ENCODE measurements at places on chromosomes 6 and 20.

DNA sequence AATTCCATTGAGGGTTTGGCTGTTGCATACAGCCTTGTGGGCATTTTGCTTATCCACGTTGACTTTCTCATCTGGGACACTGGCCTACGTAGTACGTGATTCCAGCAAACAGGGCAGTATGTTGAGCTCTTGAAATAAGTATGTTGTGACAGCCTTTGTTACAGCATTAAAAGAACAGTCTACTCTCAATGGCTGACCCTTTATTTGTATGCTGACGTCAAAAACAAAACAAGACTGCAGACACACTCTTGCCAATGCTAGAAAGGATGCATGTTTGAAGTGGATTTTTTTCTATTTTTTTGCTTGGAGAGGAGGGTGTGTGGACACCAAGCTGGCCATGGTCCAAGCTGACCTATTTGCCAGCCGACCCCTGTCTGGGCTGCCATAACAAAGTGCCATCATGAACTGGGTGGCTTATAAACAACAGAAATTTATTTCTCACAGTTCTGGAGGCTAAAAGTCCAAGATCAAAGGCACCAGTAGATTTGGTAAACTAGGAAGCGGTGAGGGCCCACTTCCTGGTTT lies 10.8 kb upstream of the SNHG17 start:
- no peak for DNase-seq

DNA sequence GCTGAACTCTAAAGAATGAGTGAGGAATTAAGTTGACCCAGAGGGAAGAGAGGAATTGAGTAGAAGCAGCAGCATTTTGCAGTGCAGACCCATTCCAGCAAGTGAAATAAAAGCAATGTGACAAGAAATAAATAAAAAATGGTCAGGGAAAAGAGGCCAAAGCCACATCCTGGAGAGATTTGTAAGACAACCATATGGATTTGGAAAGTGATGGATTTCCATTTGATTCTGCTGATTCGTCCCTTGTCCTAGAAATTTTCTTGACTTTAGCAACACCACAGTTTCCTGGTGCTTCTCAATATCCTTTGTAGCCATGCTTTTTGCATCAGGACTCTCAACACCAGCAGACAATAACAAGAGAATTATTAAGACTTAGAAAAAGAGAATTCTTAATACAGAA lies 29.8 kb downstream of the ANKEF1 start:
- DNase-seq, result no peak

DNA sequence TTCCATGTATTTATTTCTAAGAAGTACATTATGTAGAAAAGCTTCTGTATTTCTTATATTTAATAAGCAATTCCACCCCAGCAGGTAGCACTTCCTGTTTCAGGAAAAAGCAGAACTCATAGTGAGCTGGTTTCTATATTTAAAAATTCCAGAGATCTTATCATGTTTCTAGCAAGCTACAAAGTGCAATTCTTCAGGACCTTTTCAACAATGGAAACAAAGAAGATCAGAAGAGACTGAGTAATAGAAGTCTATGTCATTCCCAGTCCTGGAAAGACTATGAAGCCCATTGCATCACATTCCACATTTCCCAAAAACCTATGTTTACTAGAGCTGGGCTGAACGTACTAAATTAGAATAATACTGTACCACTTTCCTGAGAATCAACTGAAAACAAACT lies 302.6 kb upstream of the NRSN1 start:
- DNase-seq, result no peak

DNA sequence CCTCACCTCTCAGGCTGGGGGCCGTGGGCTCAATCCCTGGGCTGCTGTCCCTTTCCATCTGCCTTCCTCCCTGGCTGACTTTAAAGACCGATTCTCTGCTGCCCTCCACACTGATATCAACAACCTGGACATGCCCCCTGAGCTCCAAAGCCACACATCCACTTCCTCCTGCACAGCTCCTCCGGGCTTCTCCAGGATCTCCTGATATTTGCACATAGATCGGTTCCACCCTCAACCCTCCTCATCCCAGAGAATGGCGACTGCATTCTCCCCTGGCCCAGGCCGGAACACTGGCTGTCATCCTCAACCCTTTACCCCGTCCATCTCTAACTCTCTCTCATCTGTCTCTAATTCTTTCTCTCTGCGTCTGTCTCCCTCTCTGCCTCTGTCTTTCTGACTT lies 21.0 kb upstream of the NOL4L start:
- DNase-seq, result no peak

- peak; percentile 45 for DNase-seq
Measured at GRCh38 chr20:63636752-63637628, 10.1 kb upstream of the GMEB2 start.

DNA sequence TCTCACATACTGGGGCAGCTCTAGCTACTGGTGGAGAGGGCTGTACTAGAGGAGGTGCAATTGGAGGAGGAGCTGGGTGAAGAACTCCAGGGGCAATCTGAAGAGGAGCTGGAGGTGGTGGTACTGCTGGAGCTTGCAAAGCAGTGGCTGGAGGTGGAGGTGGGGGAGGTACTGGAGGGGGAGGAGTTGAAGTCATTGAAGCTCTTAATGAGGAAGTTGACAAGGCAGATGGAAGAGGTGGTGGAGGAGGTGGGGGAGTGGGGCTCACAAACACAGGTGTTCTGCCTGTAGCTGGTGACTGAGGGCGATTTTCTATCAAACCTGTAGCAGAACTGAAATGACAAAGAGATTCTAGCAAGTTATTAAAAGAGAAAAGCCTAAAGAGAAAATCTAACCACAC lies 77.6 kb downstream of the WASF1 start:
- no peak for DNase-seq

DNA sequence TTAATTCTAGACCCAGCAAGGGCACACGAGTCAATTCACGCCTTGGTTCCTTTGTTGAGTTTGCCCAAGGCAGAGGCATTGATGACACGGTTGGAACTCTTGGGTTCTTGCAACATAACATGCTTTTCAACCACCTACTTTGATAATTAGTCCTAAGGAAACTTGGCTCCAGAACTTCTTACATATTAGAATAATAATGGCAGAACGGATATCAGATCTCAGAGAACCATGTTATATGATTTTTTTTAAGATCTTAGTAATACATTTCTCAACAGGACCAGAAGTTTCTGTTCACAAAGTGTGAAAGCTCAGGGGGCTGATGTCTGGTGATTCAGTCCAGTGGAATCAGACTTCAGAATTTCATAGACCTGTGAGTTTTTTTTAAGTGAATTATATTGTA lies 19.2 kb downstream of the SPTLC3 start:
- DNase-seq, result no peak

- DNase-seq, result no peak
Measured at GRCh38 chr6:51495096-51495495, 592.3 kb downstream of the PKHD1 start.

DNA sequence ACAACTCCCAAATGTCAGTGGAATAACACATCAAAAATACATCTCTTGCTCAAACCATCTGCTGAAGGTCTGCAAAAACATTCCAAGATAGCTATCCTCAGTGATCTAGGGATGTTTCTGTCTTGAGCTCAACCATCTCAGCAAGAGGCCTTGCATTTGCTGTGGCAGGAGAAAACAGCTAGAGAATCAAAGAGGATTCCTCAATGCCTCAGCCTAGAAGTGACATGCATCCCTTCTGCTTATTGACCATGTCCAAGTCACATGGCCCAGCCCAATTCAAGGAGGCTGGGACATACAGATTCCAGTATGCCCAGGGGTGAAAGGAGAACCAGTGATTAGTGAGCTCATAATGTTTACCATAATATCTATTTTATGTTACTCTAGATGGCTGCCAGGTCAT lies 269.5 kb downstream of the PLCB1 start:
- no peak for DNase-seq

GRCh38 chr20:55052459-55052858 lies 577.1 kb downstream of the DOK5 start:
- no peak for DNase-seq

DNA sequence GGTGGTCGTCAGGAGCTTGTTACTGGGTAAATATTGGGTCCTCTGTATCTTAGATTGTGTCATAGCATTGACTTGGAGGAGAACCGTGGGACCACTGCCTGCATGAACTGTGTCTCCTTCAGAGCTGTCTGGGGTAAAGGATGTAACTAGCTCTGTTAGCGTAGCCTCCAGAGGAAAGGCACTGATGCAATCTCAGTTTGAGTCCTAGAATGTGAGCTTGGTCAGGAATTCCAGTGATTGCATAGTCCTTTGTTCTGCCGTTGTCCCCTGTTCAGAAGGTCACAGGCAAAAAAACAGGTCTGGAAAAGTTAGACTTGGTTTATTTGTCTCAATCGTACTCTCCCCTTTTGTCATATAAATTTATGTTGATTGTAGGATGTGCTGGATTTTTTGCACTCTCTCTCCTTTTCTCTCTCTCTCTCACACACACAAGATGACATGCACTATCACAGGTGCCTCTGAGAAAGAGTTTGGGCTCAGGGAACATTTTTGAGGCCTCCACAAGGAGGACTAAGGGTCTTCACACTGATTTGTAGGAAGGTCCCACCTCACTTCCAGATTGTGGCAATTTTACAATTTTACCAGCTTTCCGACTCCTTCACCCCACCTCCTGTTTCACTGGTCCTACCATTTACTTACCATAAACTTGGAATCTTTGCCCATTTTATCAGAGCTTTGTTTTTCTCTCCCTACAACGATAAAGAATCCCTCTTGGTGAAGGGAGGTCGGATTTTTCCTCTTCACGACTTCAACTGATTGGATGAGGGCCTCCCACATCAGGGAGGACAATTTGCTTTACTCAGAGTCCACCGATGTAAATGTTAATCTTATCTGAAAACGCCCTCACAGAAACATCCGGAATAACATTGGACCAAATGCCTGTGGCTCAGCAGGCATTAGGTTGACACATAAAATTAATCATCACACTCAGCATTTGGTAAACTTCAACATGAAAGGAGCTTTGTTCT lies 7.0 kb upstream of the DACT2 start:
- DNase-seq, result no peak

DNA sequence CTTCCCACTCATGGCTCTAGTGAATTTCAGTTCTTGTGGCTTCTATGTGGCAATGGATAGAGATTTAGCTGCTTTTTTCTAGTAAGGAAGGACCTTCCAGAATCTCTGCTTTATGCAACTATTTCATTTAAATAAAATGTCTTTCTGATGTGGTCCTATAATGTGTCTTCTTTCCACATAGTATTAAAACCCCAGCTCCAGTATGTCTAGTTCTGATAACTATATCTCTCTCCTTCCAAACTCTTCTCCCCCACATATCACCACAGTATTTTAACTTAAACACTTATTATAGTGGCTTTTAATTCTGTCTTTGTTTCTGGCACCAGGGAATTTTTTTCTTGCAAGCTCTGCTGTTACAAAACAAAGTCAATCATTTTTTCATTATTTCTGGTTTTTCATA lies 40.6 kb upstream of the SUMO4 start:
- DNase-seq, result no peak

GRCh38 chr6:132087391-132087790 lies 136.2 kb upstream of the CCN2 start:
- peak; percentile 16 for DNase-seq

DNA sequence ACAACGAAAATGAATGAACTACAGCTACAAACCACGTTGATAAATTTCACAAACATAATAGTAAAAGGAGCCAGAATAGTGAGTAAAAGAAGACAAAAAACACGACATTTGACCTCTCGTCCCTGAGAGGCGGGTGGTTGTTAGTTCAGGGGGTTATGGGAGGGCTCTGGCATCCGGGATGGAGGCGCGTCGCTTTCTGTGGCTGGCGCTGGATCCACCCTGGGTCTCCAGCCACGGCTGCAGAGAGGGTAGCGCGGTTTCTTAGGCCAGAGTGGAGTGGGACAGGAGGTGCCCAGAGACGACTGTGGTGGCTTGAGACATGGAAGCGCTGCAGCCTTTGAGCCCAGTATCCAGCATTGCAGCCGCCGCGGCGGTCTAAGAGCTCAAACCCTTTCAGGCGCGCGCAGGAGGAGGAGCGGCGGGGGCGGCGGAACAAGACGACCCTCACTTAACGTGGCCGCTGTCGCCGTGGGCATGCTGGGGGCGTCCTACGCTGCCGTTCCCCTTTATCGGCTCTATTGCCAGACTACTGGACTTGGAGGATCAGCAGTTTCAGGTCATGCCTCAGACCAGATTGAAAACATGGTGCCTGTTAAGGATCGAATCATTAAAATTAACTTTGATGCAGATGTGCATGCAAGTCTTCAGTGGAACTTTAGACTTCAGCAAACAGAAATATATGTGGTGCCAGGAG lies 3.7 kb upstream of the ZSCAN23 start:
- DNase-seq, result no peak

- peak; percentile 93 for DNase-seq
Measured at GRCh38 chr6:25369433-25370177, 90.4 kb downstream of the CARMIL1 start.

DNA sequence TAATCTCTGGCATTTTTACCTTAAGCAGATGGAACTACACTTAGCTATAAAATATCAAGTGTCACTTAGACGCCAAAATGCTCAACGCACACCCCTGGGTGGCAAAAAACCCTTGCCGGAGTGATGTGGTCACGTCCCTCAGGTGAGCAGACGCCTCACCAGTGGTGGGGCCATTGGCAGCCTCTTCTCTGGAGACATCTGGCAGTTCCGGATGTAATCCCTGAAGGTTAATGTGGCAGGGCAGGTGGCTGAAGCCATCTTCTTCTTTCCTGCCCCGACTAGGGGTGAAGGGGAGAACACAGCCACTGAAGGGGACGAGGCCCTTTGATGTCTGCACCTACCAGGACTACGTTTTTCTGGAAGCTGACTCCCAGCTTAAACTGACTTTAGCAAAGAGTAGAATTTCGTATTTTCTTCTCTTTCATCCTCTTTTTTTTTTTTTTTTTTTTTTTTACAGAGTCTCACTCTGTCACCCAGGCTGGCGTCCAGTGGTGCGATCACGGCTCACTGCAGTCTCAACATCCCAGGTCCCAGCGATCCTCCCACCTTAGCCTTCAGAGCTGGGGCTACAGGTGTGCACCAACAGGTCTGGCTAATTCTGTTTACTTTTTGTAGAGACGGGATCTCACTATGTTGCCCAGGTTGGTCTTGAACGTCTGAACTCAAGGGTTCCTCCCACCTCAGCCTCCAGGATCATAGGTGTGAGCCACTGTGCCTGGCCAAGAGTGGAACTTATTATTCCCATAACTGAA lies 152.1 kb downstream of the TTLL2 start:
- no peak for DNase-seq

DNA sequence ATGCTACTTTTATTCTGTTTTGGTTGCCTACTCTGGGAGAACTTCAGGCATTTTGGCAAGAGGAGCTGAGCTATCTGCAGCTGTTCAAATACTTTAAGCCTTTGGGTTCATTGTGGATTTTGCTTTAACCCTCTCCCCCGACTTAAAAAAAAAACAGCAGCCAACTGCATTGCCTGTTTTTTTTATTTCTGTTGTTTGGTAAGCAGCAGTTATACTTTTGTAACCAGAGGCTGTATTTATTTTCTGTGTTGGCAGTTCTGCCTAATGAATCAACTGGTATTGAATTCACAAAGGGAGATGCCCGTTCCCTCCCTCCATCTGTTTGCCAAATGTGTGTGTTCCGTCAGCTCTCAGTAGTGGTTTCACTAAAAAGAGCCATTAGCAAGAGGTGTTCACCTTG lies 484.0 kb downstream of the UTRN start:
- no peak for DNase-seq

DNA sequence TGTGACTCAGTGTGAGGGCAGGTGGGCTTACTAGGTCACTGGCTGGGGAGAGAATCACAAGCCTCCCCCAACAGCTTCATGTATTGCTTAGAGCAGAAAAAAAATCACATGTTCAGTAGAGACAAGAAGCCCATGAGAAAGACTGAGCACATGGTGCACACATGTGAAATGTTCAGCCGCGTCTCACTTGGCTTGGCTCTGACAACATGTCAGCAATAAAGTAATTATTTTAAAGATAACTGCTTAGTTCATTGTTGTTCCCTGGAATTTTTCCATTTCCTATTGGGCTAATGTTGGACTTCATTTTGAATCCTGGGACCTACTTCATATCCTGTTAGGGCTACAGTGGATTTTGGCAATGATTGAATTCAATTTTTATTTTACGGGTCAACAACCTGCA lies 222.6 kb downstream of the C6orf118 start:
- no peak for DNase-seq
